Mesothelial cell of epicardium (in vitro differentiated cells): ENCODE measurements at places on chromosomes 3 and 15.

DNA sequence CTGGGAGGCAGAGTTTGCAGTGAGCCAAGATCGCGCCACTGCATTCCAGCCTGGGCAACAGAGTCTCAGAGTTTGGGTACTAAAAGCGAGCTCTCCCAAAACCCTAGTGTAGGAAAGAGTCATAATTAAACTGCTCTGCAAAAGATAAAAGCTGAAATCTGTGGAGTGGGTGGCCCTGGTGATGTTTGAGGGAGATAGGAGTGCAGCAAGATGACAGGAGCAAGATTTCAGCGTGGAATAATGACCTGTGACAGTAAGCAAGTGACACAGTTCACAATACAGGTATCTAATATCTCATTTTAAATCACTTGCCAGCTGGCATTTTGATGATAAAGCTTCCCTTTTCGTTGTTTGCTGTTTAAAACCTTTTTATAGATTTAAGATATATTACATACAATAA, 79.3 kb downstream of the MDFIC2 start:
- DNase-seq, result no peak

DNA sequence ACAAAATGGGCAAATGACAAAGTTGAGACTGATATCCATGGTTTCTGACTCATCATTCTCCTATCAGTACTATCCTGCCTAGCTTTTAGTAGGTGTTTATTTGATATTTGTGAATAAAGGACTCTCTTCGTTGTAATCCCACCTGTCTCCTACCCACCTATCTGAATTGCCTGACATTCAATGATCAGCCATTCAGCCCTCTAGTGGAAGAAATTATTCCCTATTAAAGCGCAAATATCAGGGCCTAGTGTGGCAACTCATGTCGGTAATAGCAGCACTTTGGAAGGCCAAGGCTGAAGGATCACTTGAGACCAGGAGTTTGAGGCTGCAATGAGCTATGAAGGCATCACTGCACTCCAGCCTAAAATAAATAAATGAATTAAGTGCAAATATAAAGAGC, 195.7 kb upstream of the SETMAR start:
- no peak for DNase-seq

- no peak for DNase-seq
These were observed 191.7 kb upstream of the TLE3 start for GRCh38 chr15:70289191-70289955.

DNA sequence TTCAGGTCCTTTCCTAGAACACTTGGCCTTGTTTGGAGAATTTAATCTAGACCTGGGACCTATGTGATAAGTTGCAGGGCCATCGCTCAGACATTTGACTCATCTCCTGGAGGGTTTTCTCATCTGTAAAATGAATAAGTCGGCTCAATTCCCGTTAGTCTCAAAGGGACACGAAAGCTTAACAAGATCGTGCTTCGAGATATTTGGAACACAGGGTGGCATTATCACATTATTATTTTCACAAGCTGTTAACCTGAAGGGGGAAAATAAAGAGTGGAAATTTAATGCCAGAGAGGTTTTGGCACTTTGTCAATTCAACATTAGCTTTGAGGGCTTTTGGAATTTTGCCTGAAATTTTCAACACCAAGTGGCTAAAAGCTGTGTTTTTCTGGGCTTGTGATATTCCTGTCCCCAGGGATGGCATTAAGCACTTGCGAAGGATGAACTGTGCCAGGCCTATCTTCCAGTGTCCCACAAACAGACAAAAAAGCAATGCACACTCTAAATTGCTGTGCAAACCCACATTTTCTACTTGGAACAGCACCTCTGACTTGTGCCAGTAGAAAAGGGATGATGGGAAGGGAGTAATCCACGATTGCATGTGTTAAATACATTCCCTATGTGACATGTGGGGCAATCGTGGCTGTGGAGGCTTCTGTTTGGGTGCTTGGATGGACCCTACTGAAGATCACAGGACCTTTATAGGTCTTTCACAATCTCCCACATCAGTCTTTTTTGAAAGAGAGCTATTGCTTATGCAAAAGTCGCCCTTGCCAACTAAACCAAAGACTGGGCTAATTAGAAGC, 478.7 kb downstream of the MFSD1 start:
- no peak for DNase-seq

DNA sequence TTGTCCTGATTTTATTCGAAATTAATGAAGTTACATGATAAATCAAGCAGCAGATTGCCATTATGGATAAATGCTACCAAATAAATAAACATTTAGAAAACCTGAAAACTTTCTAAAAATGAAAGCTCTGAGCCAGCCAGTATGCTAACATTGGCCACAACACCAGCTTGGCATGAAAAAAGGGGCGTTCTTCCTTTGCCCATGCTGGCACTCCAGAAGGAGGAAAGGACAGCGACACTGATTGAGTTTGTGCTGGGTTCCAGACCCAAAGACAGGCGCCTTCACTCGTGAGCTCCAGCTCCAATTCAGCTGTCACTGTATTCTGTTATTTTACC, 5.1 kb downstream of the STIMATE start:
- DNase-seq, result no peak

DNA sequence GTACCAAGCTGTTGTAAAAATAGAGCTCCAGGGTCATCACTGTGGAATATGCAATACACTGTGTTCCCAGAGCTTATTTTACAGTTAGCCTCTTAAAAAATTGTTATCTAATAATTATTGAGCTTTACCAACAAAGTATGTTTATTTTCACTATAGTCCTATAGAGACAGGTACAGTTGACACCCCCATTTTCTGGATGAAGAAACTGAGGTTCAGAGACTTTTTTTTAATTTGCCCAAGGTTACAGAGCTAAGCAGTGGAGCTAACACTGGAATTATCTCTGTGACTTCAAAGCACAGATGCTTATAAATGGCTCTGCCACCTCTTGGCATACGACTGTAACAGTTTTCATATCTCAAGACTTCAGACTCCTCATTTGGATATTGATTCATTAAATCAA, 126.4 kb downstream of the FEZF2 start:
- DNase-seq, result no peak

DNA sequence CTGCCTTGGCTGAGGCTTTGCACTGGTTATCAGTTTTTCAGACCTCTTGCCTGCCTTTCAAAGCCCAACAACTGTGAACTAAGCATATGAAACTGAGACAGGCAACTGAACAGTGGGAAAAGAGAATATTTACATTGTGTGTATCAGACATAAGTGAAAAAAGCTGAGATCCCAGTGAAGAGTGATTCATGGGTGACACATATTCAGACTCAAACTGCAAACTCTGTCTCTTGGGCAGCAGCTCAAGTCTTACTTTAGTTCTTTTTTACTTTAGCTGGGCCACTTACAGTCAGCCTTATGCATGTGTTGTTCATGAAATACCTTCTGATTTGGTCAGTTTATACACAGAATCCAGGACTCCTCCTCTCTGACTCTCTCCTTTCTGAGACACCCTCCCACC, 19.2 kb downstream of the SUCLG2 start:
- no peak for DNase-seq

DNA sequence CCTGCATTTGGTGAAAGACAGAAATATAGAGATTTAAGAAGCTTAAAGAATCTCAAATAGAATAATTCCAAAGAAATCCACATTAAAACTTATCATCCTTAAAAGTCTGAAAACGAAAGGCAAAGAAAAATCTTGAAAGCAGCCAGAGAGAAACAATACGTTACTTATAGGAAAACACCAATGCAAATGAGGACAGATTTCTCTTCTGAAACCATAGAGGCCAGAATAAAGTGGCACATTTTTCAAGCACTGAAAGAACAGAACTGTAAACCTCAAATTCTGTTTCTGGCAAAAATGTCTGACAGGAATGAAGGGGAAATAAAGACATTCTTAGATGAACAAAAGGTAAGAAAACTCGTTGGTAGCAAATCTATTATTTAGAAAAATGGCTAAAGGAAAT, 13.8 kb upstream of the ACTC1 start:
- no peak for DNase-seq

DNA sequence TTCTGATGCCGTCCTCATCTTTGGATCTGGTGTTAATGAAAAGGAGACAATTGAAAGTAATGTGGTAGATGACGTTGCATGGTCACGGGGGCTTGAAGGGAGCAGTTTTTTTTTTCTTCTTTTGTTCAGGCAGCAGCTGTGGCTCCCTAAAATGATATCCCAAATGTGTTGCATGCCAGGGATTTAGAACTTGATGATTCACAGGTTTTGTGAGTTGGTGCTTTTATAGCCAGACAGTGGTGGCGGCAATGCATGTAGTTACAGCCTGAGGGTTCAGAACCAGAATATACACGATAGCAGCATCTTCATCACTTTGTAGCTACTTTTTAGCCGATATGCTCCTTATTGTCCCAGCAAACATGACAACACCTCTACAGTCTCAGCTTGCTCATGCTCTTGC, 133.4 kb downstream of the CHST2 start:
- no peak for DNase-seq

DNA sequence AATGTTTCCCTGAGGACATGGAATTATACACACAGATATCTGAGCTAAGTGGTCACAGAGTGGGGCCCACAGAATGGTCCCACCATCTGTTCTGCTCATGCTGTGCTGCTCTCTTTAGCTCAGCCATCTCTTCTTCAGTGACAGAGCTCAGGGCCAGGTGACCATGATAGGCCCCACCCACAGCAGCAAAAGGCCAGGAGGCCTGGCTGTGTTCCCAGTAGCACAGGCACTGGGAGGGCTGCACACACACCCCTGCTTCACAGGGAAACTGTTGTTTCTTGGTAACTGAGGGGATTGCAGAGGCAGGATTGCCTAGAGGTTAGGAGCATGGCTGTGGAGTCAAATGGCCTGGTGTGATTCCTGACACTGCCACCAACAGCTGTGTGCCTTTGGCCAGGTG, 4.8 kb upstream of the FBXW12 start:
- DNase-seq, result no peak

- DNase-seq, result no peak
These were observed 377.0 kb downstream of the GAP43 start for GRCh38 chr3:116000311-116000710.

DNA sequence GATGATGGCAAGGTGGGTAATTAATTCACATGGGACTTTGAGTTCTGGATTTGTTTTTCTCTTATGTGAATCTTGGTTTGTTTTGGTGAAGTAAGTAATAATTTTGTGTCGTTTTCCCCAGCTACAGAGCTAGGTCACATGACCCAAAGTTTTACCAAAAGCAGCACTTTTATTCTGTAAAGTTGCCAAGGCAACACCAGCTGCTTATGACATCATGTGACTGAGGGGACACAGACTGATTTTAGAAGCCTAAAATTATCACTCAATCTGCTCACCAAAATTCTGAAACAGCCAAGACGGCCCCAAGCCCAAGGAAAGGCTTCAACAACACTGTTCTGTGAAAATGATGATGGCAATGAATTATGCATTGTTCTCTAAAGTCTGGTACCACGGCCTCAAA, 63.9 kb downstream of the MEX3B start:
- no peak for DNase-seq

GRCh38 chr15:57866149-57866736, 159.7 kb downstream of the POLR2M start:
- peak; percentile 59 for DNase-seq

DNA sequence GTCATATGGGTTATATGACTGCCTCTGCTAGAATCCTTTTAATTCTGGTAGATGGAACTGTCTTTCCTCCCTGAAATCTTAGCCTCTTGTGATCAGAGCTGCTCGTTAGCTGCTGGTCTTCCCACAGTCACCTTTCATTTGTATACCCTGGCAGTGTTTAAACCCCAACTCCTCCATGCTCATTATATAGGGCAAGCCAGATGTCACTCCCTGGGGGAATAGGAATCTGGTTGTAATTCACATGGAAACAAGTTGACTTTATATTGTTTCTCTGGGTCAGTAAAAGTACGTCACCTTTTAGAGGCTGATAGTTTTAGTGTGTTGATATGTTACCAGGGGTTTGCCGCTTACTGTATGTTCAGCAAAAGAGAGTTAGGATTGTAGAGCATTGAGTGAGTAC, 103.5 kb downstream of the ITPR1 start:
- DNase-seq, result no peak

DNA sequence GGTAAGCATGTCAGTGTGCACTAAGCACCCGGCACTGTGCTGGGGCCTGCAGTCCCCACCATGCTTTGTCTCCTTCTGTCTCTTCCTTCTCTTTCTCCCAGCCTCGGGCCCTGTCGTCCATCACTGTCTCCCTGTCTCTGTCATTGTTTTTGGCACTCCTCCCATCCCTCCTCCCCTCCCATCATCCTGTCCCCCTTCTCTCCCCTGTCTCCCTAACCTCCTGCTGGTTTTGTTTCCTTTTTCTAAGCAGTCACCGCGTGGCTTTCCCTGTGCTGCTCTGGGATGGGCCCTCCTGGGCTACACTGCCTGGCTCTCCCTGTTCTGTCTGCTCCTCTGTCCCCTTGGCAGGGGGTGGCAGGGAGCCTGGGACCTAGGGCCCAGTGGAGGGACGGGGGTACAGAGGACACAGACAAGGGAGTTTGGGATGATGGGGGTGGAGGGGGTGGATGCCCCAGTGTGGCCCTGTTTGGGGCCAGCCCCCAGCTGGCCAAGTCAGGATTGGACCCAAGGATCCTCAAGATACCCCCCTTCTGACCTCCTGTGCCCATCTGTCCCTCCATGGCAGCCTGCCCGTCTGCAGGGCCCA, 5.7 kb downstream of the CHST13 start:
- DNase-seq, result no peak

GRCh38 chr3:188497021-188497420, 343.1 kb downstream of the LPP start:
- no peak for DNase-seq

DNA sequence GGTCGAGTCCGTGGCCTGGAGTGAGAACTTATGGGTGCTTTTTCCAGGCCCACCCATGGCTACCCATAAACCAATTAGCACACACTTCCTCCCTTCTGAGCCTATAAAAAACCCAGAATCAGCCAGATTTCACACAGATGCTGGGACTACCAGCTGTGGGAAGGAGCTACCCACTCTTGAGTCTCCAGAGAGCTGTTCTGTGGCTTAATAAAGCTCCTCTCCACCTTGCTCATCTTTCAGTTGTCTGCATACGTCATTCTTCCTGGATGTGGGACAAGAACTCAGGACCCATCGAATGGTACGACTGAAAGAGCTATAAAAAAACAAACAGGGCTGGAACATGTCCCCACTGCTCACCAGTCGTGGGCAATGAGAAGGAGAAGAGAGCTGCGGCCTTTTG, 555.4 kb upstream of the CCDC54 start:
- DNase-seq, result no peak

- no peak for DNase-seq
These were observed 602 bp upstream of the BAHD1 start for GRCh38 chr15:40439960-40440742.

DNA sequence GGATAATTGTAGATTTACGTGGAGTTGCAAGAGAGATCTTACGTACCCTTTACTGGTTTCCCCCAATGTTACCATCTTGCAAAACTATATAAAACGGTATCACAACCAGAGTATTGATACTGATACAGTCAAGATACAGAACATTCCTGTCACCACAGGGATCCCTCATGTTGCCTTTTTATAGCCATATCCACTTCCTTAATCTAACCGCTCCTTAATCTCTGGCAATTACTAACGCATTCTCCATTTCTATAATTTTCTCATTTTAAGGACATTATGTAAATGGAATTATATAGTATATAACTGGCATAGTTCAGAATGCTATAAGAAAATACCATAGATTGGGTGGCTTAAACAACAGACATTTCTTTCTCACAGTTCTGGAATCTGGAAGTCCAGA, 61.1 kb downstream of the SEC22A start:
- DNase-seq, result no peak
